ENCODE measurements at places on chromosomes 12 and 14.

DNA sequence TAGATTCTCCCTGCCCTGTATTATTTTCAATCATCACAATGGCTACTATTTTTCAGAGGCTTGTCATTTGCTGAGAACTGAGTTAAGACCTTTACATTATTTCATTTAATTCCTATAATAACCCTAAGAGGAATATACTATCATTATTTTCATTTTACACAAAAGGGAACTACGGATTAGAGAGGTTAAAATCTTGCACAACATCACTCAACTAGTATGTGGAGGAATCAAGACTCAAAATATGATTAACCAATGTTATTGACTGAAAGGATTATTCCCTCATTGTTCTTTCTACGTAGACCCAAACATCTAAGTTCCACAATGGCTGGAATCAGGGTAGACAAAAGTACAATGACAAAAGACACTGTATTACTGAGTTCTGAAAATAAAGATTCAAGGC, 45.0 kb downstream of the GPR65 start:
- no peak for DNase-seq

DNA sequence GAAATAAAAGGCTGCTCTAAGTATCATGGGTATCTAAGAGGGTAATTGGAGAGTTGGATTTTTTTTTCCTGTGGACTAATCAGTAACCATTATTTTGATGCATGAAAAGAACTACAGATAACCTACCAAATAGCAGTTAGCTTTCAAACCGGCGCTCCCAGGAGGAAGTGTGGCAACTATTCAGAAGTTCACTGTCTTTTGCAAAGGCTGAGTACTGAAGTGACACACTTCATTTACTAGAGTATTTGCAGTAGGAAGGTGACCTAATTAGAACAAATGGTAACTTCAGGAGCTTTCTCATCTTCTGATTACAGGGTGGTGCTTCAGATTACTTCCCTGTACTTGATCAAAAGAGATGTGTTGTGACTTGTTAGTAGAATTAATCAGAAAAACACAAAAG, 87.7 kb downstream of the PELI2 start:
- no peak for DNase-seq

GRCh38 chr12:92621833-92622232, 81.0 kb upstream of the PLEKHG7 start:
- DNase-seq = no peak

GRCh38 chr12:47364261-47364660, 284.5 kb upstream of the AMIGO2 start:
- no peak for DNase-seq

DNA sequence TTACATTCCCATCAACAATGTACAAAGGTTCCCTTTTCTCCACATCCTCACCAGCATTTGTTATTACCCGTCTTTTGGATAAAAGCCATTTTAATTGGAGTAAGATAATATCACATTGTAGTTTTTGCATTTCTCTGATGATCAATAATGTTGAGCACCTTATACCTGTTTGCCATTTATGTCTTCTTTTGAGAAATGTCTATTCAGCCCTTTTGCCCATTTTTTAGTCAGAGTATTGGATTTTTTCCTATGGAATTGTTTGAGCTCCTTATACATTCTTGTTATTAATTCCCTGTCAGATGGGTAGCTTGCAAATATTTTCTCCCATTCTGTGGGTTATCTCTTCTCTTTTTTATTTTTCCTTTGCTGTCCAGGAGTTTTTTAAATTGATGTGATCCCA, 10.7 kb upstream of the OR8S1 start:
- DNase-seq = no peak

- DNase-seq = no peak
Measured at GRCh38 chr14:58954901-58955861, 233.3 kb upstream of the DAAM1 start.

GRCh38 chr12:109618082-109618481, 44.5 kb downstream of the MVK start:
- DNase-seq = no peak

GRCh38 chr12:5402009-5402935, 29.6 kb upstream of the NTF3 start:
- DNase-seq = no peak

- no peak for DNase-seq
Measured at GRCh38 chr14:25259470-25259869, 209.5 kb upstream of the STXBP6 start.

DNA sequence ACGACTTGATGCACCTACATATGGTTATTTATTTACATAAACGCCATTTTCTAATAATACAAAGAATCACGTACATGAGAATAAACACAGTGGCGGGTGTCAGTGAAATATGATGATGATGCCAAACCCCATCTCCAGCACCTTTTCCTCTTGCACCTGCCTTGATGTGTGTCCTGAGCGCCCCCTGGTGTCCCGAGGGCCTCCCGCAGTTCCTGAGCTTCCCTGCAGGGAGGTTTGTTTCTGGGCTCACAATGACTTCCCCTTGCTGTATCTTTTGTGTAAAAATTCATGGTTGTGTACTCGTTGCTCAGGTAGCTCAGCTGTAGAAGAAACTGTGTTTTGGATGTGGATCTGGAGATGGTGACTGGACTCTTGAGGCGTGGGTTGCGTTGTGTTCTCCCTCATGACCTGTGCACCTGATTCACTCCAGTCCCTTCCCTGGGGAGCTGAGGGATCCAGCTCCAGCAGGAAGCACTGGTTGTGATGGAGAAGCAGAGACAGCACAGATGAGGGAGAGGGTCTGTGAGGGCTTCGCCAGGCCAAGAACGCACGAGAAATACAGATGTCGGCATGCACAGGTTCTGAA, 1037.8 kb downstream of the TMEM121 start:
- no peak for DNase-seq

- no peak for DNase-seq
Measured at GRCh38 chr12:96206936-96207662, 12.9 kb downstream of the ELK3 start.

- DNase-seq = no peak
Measured at GRCh38 chr14:95117937-95118721, 39.2 kb downstream of the DICER1 start.

GRCh38 chr14:52848626-52849025, 57.2 kb upstream of the GNPNAT1 start:
- DNase-seq = no peak

- DNase-seq = no peak
Measured at GRCh38 chr12:52267266-52267665, 7.2 kb upstream of the KRT86 start.

DNA sequence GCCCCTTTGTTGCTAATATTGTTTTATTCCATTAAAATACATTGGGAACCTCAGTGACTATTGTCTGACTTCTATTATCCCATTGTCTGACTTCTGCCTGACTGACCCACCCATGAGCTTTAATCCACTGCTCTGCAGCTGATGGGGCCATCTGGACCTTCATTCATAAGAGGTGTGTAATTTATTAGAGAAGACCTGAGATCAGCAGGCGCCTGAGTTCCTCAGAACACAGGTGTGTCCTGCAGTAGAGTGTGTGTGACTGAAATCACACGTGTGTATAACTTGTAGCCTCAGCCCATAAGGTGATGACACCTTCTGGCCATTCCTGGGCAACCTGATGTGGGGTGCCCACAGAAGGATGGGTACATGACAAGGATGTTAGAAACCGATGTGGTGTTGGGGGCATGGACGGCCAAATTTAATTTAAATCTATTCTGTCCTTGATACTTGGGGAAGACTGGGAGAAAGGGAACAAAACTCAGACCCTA, 821.0 kb downstream of the TMEM121 start:
- no peak for DNase-seq

DNA sequence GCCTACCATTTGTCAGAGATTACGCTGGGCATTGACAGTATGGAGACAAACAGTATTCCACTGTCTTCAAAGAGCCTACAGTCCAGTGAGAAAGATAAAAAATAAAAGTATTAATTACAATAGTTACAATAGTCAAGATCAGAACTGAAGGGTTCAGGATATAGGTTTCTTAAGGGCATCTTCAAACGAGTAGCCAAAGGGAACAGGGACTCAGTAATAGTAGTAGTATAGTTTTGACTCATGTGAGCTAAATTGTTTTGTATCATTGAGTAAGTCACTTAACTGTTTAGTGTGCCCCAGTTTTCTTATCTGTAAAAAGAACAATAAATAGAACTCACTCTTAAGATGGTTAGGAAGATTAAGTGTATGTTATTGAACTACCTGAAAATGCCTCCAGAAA, 123.6 kb downstream of the METTL25 start:
- no peak for DNase-seq

GRCh38 chr14:61575126-61575525, 120.2 kb upstream of the HIF1A start:
- DNase-seq = no peak

GRCh38 chr12:115810122-115810901, 467.2 kb downstream of the MED13L start:
- no peak for DNase-seq

DNA sequence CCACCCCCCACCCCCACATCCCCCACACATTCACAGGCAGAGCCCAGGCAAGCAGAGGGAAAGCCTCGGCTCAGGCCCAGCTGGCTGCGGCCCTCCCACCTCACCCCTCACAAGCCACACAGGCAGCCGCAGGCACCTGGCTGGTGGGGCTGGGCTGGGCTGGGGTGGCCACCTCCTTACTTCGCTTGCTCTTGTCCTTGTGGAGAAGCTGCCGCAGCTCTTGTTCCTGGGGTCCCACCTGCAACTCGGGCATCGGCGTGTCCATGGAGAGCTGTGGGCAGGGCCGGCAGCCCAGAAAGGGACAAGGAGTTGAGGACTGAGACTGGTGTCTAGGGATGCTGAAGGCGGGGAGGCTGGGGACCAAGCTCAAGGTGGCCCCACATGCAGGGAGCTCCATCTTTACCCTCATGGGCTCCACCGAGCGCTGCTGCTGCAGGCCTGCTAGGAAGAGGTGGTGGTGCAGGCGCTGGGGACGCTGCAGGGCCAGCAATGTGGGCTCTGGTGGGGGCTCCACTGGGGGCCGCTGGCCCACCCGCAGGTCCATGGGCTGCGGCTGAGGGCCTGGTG, 21.2 kb downstream of the HDAC7 start:
- DNase-seq = no peak

GRCh38 chr12:10559244-10559643, 53.6 kb downstream of the EIF2S3B start:
- DNase-seq = no peak

- no peak for DNase-seq
Measured at GRCh38 chr12:15289192-15289591, 33.1 kb upstream of the PTPRO start.

DNA sequence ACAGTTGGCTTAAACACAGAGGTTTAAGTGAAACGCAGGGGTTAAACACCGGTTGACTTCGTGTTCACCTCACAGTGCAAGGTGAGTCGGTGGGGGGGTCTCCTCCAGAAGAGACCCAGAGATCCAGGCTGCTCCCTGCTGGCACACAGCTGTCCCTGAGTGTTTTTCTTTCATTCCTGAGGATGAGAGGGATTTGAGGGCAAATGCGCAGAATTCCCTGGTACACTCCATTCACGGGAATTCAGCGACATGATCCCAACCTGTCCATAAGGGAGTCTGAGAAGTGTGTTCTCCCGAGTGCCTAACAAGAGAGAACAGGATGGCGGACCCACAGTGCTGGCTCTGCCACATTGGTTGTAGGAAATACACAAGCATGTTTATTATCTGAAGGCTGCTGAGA, 107.2 kb upstream of the ESRRB start:
- no peak for DNase-seq

GRCh38 chr12:13749389-13749788, 232.0 kb downstream of the GRIN2B start:
- no peak for DNase-seq

DNA sequence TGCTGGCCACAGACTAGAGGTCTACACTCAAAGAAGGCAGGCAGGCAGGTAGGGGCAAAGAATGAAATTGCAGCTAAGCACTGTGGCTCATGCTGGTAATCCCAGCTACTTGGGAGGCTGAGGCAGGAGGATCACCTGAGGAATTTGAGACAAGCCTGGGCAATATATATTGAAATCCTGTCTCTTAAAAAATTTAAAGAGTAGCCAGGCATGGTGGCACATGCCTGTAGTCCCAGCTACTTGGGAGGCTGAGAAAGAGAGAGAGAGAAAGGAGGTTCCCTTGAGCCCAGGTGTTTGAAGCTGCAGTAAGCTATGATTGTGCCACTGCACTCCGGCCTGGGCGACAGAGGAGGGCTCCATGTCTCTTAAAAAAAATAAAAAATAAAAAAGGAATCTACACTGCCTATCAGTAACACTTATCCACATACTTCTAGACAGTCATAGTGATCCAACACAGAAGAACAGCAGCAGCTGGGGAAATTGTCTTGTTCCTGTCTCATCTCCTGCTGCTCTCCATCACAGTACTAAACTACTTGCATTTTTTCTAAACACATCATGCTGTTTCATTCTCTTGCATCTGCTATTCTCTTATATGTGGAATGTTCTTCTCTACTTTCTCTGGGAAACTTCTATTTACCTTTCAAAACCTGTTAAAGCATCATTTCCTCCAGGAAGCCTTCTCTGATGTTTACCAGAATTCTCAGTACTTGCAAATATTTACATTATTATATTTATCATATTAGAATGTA, 57.2 kb downstream of the ATF7 start:
- DNase-seq = no peak

GRCh38 chr14:100887728-100888335, 15.7 kb downstream of the RTL1 start:
- no peak for DNase-seq

DNA sequence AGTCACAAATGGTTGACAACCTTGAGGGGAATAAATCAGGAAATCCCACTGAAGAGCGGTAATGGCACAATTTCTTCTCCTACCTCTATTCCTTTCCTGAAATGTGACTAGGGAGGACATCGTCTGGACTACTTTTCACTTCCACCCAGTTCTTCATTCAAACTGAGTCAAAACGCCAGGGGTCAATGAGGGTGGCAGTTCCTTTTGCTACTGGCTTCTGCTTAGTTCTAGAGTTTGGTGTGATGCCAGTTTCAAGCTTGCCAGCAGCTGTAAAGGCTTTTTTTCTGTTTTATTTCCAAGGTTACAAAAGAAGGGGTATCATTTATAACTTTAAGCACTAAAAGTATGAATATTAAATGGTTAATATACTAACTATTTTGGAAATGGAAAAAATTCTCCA, 286.5 kb downstream of the SOX5 start:
- DNase-seq = no peak

- no peak for DNase-seq
Measured at GRCh38 chr14:93759719-93760307, 28.5 kb downstream of the PRIMA1 start.

GRCh38 chr14:77498984-77499527, 440 bp upstream of the ISM2 start:
- DNase-seq = no peak

DNA sequence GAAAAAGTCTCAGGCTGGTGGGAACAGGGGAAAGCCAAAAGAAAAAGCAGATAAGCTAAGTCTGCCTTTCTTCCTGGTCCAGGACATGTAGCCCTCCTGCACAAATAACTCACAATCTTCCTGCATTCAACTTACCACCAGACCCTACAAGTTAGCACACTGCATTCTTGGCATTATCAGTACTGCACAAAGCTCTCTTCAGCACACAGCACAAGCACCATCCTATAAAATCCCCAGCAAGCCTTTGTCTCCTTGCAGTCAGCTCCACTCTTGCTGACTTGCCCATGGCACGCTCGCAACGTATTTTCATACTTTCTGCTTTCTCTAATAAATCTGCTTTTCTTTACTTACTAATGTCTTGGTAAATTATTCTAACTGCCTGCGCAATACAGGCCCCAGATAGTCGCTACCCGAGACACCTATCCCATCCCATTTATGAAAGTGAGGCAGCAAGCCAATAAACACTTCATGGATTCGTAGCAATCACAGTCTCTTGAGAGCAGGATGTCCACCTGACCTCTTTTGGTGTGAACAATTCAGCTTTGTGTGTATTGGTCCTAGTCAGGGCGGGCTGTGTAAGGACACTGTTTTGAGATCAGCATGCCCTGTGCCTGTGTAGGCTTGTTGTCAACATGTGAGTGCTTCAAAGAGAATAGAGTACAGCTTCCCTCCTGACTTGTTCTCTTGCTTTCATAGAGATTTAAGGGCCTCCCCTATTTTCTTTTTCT, 49.0 kb downstream of the TMEM117 start:
- no peak for DNase-seq

Data from HS-27A (cell line).